ENCODE measurements at places on chromosomes 16 and 17. TPM values are rescaled to one million over a fixed set of nuclear protein-coding genes. Genes with fewer than 3 reads are reported as not detected.

Gene KCNJ12
- not detected for total RNA-seq

GRCh38 chr16:49936791-49937190 lies 80.9 kb upstream of the ZNF423 start:
- no peak for DNase-seq

DNA sequence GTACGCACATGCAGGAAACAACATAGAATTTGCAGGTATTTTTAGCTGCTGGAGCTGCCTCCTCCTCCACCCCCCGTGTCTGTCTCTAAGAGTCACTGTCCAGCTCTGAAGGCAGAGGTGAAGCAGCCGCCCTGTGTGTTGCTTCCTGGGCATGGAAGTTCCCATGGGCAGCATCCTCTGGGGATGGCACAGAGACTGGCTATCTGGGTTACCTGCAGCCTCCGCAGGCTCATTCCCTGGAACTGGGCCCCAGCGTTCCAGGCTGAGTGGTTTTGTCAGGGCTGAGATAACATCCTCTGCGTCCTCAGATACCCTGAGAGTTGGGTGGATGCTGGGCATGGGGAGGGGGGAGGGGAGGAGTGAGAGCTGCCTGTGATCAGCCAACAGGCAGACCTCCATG lies 41.5 kb upstream of the MRTFB start:
- no peak for DNase-seq

- no peak for DNase-seq
Measured at GRCh38 chr17:82247182-82247823, 18.5 kb downstream of the SLC16A3 start.

GRCh38 chr16:75471723-75472633 lies 7.5 kb upstream of the TMEM170A start:
- DNase-seq: peak; percentile 41

Gene DCAKD
- total RNA-seq: 35.8 TPM

DNA sequence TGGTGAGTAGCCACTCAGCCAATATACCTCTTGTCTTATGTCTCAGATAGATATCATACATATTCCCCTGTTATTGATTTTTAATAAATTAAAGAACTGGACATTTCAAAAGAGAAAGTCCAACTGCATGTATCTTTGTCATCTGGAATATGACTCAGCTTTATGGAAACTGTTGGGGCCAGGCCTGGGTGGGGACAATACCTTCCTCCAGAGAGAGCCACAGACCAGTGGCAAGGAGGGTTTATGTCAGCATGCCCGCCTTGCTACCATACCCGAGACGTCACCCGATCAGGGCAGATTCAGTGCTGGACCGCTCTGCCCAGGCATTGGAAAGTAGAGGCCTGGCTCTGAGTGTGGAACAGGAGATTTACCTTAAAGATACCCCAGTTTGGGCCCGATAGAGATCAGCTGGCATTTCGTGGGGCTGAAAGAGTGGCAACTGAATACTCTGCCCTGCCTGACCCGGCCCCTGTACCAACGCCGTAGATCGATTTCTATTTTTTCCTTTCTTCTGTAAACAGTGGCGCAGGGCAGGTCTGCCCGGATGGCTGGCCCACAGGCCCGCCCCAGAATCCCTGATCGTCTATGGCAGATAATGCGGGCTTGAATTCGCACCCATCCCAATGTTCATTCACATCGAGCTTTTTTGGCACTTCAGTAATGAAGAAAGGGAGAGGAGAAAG lies 158.6 kb downstream of the SALL1 start:
- no peak for DNase-seq

- peak; percentile 26 for DNase-seq
Measured at GRCh38 chr16:69399361-69399760, 13.6 kb upstream of the TERF2 start.

Gene CTRL
- total RNA-seq: 3.8 TPM

Gene PMM2
- 32.7 TPM for total RNA-seq

GRCh38 chr17:77429369-77429968 lies 288.7 kb downstream of the SEC14L1 start:
- no peak for DNase-seq

DNA sequence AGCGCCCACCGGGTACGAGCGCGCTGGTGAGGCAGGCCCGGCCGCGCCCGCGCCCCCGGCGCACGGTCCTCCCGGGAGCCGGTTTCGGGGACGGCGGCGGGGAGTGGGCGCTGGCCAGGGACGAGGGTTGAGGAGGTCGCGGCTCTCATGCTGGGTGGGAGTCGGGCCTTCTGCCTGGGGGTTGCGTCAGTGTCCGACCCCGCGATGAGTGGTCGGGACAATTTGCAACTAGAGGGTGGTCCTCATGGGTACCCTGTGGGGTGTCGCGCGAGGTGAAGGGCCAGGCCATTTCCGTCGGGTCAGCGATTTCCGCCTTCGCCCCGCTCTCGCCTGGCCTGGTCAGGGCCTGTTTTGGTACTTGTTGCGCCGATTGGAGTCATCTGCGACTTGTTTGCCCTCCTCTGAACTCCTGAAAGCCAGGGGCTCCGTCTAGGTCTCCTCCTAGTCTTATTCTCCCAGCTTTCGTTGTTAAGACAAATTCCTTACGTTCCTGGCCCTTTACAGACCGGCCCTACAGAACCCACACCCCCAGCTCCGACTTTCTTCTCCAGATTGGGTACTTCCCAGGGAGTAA lies 14.9 kb downstream of the NAA60 start:
- peak; percentile 18 for DNase-seq

GRCh38 chr16:48494742-48495141 lies 109.5 kb upstream of the SIAH1 start:
- DNase-seq: no peak

DNA sequence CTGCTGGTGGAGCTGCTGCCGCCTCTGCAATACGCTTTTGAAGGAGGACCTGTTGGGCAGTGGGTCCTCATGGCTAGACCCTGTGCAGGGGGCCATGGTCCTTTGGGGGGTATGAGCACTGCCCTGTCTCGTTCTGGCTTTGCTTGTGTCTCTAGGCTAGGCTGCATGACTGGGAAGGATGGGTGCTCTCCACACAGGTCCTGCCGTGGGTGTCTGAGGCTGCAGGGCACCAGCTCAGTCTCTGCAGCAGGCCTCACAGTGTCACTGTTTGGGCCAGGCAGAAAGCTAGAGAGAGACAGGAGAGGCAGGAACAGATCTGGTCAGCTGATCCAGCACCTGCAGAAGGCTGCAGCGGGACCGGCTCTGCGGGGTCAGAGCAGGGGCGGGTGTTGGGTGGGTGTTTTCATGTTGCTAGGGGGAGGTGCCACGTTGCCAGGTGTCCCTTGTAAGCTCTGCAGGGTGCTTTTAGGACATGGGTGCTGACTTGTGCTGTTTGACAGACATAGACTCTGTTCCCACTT lies 111.4 kb downstream of the SNX29 start:
- peak; percentile 67 for DNase-seq

DNA sequence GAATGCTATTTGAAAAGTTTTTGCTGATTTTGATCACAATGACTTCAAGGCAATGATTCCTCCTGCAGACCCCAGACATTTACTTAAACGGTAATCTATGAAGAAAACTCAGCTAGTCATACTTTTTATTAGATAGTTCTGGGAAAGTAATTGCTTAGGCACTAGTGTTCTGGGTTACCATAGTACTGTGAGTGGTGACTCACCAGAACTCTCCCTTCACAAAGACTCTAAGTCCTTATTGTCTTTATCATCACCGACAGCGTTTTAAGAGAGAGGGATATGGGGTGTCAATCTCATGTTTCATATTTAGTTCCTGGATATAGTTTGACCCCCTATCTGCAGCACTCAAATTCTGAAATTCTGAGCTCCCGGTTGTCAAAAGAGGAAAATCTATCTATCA lies 43.0 kb upstream of the CDH8 start:
- no peak for DNase-seq

GRCh38 chr16:72944757-72945485 lies 103.0 kb downstream of the ZFHX3 start:
- DNase-seq: no peak

- no peak for DNase-seq
Measured at GRCh38 chr16:86219655-86220445, 290.5 kb upstream of the FOXF1 start.

GRCh38 chr16:65313936-65314626 lies 192.2 kb upstream of the CDH11 start:
- no peak for DNase-seq

Gene DRC3
- total RNA-seq: 0.25 TPM

Gene KRT36
- total RNA-seq: not detected
